ENCODE measurements at places on chromosomes 7 and 10.

DNA sequence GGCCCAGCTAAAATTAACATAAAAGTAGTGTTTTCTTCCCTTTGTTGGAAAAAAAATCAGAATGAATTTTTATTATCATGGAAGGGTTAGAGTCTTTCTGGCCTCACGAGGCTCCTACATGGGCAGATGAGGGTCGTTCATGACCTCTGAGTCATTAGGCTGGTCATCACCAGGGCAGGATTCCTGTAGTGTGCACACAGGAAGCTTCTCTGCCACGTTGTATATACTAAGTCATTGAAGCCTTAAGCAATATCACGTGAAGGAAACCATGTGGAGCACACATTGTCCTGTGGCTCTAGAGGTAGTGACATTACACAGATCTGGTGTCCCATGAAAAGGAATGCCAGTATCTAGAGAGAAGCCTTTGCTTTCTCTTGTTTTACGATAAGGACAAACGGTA is 84.7 kb upstream of the C1QL3 start:
- no peak for DNase-seq

DNA sequence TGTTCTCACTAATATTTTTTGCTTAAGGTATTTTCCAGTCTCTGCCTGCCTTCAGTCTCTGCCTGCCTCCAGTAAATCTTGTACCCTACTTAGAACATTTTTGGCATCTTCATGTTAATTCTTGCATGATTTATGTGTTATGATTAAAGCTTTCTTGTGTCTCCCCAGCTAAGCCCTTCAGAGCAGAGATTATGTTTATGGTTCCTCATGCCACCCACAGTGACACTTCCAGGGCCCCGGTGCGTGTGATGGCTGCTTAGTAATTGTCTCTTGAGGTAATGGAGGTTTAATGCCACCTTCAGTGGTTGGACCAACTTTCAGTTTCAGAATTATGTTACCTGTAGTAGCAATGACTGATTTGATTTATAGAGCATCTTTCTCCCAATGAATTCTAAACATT is 70.6 kb upstream of the MET start:
- no peak for DNase-seq

- DNase-seq: no peak
These were observed 279.4 kb upstream of the IMMP2L start for GRCh38 chr7:111841596-111842205.

DNA sequence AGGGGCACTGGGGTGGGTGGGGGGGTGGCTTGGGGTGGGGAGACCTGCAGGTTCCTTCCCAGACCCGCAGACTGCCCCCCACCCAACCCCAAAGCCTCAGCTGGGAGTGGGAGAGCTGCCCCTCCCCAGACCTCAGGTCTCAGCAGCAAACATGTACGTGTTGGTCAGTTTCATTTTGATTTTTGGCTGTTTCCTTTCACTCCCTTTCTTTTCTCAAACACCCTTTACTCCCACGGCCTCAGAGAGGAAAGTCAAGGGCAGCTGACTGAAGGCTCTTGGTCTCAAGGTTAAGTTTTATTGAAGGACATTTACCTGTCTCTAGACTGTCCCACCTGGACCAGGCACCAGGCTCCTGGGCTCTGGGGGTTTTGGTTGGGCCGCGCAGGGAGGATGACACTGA is 34.1 kb upstream of the HSPB1 start:
- no peak for DNase-seq

- DNase-seq: no peak
These were observed 9.7 kb downstream of the RTKN2 start for GRCh38 chr10:62258926-62259325.

Measured in NK-92 treated with Interleukin-12 subunit alpha and Interleukin-12 subunit beta, amount 100 ng/mL, for 24 hours (cell line).